ENCODE measurements at places on chromosomes 4 and X.

DNA sequence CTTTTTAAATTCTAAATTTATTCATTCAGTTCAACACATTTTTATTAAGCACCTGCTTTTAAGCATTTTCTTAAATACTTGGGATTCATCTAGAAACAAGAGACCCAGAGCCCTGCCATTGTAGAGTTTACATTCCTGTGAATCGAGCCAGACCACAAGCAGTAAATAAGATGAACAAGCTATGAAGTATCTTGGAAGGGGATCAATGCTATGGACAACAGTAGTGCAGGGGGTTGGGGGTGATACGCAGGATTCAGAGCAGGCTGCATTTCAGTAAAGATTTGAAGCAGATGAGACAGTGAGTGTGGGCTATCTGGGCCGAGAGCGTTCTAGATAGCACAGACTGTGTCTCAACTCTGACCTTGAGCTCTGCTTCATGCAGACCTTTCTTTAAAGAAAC, 35.1 kb downstream of the CLDN22 start:
- no peak for DNase-seq

- DNase-seq = no peak
Measured at GRCh38 chr4:84384801-84385200, 114.3 kb downstream of the NKX6-1 start.

GRCh38 chrX:119228512-119229252, 7.4 kb upstream of the PGRMC1 start:
- no peak for DNase-seq

GRCh38 chr4:140185412-140186081, 31.6 kb upstream of the MAML3 start:
- no peak for DNase-seq

- DNase-seq = no peak
Measured at GRCh38 chr4:38964942-38965775, 67.0 kb downstream of the TMEM156 start.

GRCh38 chr4:180695851-180696250, 1547.4 kb upstream of the TENM3 start:
- no peak for DNase-seq

DNA sequence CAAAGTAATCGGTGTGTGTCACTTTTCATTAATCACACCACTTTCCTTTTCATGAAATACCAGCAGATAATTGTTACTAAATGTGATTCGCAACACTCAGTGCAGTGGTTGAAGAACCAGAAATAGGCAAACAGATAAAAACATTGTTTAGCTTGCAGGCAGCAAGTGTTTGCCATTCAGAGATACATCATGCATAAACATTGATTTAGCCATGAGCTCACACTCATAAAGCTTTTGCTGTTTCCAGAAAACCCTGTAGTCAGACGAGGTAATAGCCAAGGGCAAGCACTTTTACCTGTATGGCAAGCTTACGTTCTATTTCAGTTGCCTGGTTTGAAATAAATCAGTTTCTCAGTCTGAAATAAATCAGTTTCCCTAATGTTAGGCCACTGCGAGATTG, 542.0 kb upstream of the TENM3 start:
- no peak for DNase-seq

DNA sequence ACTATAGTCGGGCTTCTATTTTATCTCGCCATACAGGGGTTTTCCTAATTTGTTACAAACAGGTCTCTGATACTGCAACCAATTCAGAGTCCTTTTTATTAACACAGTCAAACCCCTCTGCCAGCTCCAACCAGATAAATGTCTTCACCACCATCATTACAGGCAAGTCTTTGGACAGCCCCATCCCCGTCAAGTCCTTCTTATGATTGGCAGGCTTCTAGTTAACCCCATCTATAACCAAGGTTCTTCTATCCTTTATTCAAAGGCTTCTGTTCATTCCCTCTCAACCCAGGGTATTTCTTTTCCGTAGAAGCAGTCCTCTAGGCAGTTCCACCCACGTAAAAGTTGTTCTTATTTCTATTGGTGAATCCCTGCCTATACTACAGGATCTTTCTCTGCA, 29.9 kb upstream of the FOXR2 start:
- DNase-seq = no peak

DNA sequence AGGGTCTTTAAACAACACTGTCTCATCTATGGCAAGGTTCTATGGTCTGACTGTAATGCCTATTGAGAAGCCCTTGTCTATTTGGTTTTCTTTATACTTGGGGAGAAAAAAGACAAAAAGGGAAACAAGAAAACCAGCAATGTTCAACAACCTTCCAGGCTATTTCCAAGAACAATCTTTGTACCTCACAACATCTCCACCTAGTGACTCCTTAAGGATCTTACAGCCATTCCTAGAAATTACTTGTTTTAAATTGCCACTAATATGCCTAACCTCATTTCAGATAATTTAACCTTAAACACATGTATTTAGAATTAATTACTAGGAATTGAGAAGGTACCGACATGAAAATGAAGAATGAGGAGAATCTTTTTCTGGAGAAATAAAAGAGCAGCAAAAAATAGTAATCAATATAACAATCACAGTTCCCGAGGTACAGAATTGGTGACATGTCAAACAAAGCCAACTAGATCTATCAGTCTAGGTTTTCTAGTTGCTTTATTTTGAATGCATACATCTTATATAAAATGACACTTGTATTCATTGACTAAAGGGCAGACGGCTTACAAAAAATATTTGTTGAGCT, 1.6 kb upstream of the RBM46 start:
- DNase-seq = peak; percentile 30

- no peak for DNase-seq
Measured at GRCh38 chr4:56261027-56261426, 126.3 kb downstream of the AASDH start.

- DNase-seq = no peak
Measured at GRCh38 chr4:6767386-6767747, 15.2 kb upstream of the KIAA0232 start.

GRCh38 chr4:41122775-41123174, 91.6 kb downstream of the APBB2 start:
- no peak for DNase-seq

GRCh38 chrX:150547375-150548115, 20.9 kb upstream of the MTM1 start:
- DNase-seq = peak; percentile 68

- no peak for DNase-seq
Measured at GRCh38 chr4:72857787-72858186, 211.7 kb downstream of the COX18 start.

- DNase-seq = no peak
Measured at GRCh38 chrX:63754136-63754859, 30.7 kb downstream of the ARHGEF9 start.

- no peak for DNase-seq
Measured at GRCh38 chr4:52999626-53000025, 137.5 kb downstream of the RASL11B start.

GRCh38 chrX:121245763-121246162, 198.4 kb downstream of the GLUD2 start:
- no peak for DNase-seq

DNA sequence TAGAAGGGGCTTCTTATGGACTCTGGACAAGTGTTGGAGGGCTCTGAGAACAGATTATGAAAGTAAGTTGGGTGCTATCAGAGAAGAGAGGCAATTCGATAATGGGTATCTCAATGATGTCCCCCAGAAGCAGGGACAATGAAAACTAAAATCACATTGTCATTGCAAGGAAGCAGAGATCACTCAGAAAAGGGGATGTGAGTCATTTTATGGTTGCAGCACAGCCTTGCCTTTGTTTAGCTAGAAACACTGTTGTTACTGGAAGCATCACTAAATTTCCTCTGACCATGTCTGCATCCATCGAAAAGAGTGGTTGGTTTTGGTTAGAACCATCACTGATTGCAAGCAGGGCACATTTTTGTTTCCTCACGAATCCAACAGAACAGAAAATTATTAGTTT, 246.8 kb upstream of the NWD2 start:
- DNase-seq = no peak

- no peak for DNase-seq
Measured at GRCh38 chr4:143357161-143357845, 20.6 kb downstream of the GAB1 start.

DNA sequence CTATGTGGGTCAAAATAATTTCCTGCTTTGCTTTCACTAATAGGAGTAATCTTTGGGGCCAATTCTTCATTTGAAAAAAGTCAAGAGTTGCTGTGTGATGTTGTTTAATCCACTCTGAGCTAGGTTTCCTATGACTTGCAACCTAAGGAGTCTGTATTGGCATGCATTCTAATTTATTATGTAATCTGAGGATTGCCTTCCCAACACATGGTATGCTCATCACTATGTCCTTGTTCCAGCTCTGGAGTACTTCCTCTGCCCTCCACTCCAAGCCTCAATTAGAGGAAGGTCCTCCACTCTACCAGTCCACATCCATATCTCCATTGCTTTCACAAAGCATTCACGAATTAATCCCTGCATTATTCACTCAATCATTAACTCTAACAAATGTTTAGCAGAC, 56.1 kb downstream of the PPP3CA start:
- DNase-seq = no peak

- DNase-seq = no peak
Measured at GRCh38 chr4:80276931-80277330, 10.5 kb downstream of the FGF5 start.

DNA sequence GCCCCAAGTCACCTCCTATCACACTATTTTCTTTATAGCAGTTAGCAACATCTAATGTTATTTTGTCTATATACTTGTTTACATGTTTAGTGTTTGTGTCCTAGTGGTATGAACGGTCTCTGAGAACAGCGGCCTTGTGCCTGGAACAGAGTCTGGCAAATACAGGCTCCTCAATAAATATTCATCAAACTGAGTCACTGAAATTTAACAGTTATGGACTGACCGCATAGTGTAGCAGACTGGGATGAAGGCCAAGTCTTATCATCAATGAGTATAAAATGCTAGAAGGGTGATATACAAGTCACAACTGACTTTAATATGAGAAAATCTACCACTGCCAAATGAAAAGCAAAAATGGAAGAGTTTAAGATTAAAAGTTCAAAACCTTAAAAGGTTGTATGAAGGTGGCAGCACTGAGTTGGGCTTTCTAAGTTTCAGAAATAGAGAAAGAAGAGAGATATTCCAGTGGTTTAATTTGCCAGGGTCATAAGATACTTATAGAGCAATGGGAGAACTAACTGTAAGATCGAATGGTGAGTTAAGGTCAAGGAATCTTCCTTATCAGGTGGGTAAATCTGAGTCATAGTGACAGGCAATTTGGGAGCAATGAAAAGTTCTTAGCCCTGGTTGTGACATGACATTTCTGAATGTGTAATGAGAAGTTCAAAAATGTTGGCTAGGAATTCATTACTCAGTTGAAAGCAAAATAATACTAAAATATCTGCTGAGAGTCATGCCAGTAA, 34.9 kb downstream of the ELOVL6 start:
- DNase-seq = no peak

DNA sequence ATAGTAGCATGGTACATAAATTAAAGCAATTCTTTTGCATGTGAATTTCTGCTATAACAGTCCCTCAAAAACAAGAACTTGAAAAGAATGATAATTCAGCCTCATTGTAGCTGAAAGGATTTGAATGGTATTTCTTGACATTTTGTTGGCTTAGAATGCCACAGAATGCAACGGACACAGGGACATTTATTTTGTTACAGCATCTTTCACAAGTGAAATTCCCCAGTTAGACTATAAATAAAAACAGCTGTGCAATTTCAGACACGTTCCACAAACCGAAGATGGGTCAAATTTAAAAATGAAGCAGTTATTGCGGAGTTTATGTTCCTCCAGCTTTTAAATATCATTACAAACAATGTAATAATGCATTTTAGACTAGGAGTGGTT, 82.8 kb upstream of the AMELX start:
- no peak for DNase-seq

DNA sequence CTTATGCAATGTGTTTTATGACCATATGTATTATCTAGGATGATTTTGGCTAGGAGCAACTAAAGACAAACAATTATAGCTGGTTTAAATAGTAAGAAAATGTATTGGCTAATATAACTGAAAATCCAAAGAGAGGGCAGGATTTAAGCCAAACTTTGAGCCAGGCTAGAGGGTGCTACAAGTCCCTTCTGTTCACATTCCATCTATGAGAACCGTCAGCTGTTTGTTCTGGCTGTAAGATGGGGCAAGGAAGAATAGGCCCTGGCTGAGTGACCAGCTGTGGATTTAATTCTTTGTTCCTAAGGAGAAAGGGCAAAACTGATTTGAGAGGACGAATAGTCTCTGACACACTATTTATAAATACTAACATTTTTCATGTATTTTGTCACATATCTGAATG, 79.2 kb upstream of the UGT8 start:
- no peak for DNase-seq

- DNase-seq = no peak
Measured at GRCh38 chr4:1874201-1874600, 3.0 kb downstream of the NSD2 start.

- no peak for DNase-seq
Measured at GRCh38 chrX:45803383-45803921, 602.8 kb upstream of the DIPK2B start.

DNA sequence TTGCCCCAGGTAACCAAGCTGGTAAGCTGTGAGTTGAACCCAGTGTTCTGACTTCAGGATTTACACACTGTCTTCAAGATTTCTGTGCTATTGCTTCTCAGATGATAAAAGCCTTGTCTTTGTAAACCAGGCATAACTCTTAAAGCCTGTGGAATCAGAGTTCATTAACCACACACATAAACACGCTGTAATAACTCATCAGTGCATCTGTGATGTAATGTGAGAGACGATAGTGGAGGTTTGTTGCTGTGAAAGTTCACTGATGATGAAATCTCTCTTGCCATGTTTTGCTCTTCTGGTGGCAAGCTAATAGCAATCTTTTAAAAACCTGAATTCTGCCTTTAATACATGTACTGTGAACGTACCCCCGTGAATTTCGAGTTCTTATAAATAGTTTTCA, 41.5 kb downstream of the CLCN4 start:
- no peak for DNase-seq

- DNase-seq = no peak
Measured at GRCh38 chrX:140090800-140091124, 125.4 kb upstream of the CXorf66 start.

- no peak for DNase-seq
Measured at GRCh38 chr4:81555489-81555888, 83.8 kb upstream of the RASGEF1B start.

DNA sequence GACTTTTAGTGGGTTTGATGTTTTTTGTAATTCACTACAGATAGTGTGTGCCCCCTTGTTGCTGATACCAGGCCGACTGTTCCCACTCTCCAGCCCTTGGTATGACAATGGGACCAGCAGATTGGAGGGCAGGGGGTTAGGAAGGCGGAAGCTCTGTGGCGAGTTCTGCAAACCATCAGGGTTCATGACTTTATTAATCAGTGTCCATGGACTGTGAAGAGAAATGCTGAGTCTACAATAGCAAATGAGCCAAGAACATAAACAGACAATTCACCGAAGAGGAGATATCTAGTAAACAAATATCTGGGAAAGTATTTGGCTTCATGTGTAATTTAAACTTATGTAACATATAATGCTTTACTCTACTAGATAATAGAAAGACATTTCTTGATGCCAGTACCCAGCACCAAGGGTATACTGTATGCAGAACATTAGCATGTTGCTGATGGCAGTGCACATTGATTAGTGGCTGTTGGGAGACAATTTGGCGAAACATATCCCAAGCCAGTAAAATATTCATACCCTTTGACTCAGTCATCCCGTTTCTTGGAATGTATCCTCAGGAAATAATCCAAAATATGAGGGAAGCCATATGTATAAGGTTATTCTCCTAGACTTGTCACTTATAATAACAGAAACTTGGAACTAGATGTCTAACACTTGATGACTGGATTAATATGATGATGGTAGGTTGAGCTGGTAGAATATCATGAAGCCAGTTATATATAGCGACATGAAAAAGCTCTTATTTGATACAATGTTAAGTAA, 169.4 kb downstream of the PTTG2 start:
- no peak for DNase-seq

GRCh38 chr4:87926554-87927098, 48.9 kb upstream of the SPP1 start:
- DNase-seq = no peak

- DNase-seq = no peak
Measured at GRCh38 chr4:182835006-182835740, 82.0 kb downstream of the DCTD start.

Measured in K562 (cell line).